Activated CD8-positive, alpha-beta T cell treated with anti-CD3 and anti-CD28 coated beads for 36 hours (primary cell): ENCODE measurements at places on chromosomes 3 and 15.
A peak's percentile ranks its signal among the peaks of the same experiment; 100 is the strongest.

DNA sequence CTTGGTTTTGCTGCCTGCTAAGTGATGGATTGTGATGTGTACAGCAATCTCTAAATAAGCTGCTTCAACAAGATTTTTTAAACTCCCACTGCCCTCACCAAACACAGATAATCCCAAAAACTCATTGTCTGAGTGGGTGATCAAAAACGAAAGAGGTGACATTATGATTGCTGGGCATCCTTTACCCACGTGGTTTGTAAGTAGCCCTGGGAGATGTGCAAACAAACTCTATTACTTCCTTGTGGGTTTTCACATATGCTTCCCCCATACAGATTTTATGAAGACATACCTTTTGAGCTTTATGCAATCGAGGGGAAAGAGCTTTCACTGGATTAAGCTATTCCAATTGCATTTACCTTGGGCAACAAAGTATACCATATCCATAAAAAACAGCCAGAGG lies 1000.4 kb downstream of the FHIT start:
- no peak for DNase-seq

- no peak for DNase-seq
These were observed 25.3 kb downstream of the BFSP2 start for GRCh38 chr3:133424937-133425869.

DNA sequence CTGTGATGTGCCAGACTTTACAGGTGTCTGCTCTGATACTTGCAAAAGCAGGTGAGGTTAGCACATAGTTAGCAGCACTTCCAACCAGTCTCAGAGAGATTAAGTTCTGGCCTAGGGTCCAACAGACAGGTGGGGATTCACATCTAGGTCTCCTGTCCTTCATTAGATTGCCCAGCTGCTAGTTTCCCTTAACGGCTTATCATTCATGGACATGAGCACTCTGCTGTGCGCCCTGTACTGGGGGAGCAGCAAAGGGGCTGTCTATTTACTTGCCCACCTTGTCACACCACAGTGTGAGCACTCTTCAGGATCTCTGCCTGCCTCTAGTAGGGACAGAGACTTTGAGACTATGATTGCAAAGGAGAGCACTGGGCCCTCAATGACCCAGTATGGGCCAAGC lies 8.7 kb downstream of the SPSB4 start:
- no peak for DNase-seq

GRCh38 chr3:80705290-80705689 lies 937.5 kb upstream of the ROBO1 start:
- no peak for DNase-seq

DNA sequence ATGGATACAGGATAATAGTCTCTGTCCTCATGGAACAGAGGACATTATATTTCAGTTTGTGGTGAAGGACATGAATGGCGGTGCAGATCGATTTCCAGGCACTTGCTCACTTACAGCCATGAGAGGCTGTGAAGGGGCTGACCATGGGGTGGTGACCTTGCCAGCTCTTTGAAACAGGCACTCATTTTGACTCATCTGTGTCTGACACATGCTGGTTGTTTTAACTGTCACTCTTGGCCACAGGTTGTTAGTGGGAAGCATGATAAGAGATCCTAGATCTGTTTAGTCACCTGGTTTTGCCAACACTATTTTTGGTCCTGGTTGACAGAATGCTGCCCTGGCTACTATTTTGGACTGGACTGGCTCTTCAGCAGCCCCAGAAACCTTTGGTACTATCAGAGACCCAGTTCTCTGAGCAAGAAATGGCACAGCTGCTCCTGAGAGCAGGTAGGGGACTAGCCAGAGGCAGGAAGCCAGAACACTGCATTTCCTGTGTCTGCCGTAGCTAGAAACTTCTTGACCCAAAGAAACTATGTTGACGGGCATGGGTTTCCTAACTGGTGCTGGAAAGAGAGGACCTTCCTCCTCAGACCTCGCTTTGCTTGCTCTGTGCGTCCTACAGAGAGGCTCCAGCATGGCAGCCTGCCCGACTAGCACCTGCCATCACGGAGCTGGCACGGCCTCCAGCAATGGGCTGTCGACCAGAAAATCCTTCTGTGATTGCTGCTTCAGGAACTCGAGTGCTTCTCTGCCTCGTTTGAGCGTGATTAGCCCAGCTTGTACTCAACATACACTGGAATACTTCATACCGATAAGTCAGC lies 6.3 kb downstream of the PXYLP1 start:
- DNase-seq: peak; percentile 64

DNA sequence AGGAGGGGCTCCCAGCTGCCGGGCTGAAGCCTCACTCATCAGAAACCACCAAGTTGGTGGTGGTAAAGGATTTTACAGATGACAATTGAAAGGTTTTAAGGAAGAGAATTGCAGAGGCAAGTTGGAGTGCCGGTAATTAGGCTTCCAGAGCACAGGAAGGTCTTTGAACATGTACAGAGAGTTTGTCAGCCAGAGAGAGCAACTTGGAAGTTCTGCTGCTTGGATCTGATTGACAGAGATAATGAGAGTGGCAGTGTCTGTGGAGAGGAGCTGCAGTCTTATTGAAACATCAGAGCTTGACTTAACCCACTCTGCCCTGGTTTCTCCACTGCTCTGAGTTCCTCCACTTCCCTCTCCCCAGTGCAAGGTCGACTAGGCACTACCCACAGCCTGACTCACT lies 448.6 kb downstream of the EPHB1 start:
- no peak for DNase-seq
